ENCODE measurements at places on chromosomes 3 and 15.

GRCh38 chr3:176697284-176697889 is 499.9 kb downstream of the TBL1XR1 start:
- DNase-seq, result no peak

GRCh38 chr15:80966431-80967197 is 23.0 kb downstream of the MESD start:
- DNase-seq, result no peak

GRCh38 chr3:48692551-48692950 is 6.8 kb upstream of the NCKIPSD start:
- DNase-seq, result no peak

DNA sequence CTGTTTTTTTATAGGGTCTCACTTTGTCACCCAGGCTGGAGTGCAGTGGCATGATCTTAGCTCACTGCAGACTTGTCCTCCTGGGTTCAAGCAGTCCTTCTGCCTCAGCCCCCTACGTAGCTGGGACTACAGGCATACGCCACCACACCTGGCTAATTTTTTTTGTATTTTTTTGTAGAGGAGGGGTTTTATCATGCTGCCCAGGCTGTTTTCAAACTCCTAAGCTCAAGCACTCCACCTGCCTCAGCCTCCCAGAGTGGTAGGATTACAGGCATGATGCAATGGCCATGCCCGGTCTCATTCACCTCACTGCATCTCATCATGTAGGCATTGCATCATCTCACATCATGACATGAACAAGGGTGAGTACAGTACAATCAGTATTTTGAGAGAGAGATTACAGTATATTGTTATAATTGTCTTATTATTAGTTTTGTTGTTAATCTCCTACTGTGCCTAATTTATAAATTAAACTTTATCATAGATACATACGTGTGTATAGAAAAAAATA is 74.3 kb upstream of the EOMES start:
- DNase-seq, result no peak

- no peak for DNase-seq
These were observed 13.8 kb upstream of the MUSTN1 start for GRCh38 chr3:52848617-52849016.

DNA sequence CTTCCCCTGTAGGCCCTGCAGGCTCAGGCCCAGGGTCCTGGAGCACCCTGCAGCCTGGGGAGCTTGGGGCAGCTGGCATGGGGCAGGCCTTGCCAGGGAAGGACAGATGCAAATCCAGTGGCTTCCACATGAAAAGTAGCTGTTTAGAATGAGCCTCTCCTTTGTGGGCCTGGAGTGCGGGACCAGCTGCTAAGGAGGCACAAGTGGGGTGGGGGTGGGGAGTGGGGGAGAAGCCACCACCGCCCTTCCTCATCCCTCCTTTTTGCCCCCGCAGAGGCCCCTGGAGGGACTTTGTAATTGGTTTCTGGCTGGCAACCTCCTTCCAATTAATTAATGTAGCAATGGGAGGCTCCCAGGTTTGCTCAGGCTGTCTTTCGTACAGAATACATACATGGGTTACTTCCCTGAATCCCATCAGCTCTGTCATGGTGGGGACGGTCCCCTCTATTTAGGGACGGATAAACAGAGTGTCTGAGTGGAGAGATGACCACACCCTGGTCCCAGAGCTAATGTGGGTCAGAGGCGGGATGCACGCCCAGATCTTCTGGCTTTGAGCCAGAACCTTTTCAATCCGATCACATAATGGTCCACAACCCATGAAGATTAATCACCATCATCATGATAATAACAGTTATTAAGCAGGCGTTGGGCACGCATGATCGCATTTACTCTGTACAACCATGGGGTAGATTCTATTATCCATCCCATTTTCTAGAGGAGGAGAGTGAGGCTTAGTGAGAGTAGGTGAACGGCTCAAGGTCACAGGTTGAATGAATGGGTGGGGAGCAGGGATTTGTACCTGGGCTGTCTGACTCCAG is 6.2 kb downstream of the CORO2B start:
- DNase-seq, result no peak

- no peak for DNase-seq
These were observed 8.6 kb upstream of the TNK2 start for GRCh38 chr3:195916991-195917390.

DNA sequence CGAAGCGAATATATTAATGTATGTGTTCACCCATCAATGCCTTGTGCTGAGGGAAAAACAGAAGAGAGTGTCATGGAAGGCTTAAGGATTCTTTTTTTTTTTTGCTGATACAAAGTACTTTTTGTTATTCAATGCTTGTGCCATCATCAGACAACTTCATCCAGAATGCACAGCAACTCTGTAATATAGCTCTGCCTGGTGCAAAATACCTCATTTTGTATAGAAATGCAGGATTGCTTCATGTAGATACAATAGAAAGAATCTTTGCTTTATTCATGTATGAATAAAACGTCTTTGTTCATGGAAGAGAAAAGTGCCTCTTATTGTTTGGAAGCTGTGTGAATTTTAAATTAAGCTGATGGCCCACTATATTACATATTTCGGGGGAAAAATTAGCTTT is 62.9 kb downstream of the SH3GL3 start:
- no peak for DNase-seq

- DNase-seq, result no peak
These were observed 47.7 kb downstream of the MECOM start for GRCh38 chr3:169615833-169616232.

DNA sequence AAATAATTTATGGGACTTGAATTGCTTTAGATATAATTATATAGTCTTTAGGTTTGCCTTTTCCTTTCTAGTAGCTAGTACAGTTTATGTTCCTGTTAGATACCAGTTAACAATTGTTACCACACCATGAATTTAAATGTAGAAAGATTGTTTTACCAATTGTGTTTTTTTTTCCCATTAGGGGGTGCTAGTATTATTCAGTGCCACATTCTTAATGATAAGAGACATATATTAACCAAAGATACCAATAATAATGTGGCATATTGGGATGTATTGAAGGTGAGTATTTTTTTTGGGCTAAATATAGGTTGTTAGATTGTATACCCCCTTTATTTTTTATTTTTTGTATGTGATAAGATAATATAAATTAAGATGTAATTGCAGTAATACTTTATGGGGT is 27.7 kb downstream of the WDR48 start:
- DNase-seq, result no peak

All from KBM-7 (cell line).